ENCODE measurements at places on chromosomes 13 and 19.

DNA sequence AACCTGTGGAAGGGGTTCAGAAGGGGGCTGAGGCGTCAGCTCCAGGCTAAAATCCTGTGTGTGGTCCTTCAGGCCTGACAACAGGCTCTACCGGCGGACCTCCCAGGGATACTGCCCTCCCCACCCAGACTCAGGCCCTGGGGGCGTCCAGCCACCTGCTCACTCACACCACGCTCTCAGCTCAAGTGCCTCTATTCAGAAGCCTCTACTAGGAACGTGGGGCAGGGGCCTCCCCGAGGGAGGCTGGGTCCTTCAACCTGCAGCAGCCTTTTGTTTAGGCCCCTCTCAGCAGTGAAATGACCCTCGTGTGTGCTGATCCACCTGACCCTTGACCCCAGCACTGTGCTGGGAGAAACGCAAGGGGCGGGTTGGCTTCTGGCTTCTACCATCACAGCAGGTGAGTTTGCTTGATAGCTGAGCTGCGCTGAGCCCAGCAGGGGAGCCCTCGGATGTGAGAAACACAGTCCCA is 10.6 kb downstream of the PLPP2 start:
- DNase-seq, result no peak

- DNase-seq, result no peak
Observed at GRCh38 chr13:75194717-75195462, 287.1 kb downstream of the TBC1D4 start.

DNA sequence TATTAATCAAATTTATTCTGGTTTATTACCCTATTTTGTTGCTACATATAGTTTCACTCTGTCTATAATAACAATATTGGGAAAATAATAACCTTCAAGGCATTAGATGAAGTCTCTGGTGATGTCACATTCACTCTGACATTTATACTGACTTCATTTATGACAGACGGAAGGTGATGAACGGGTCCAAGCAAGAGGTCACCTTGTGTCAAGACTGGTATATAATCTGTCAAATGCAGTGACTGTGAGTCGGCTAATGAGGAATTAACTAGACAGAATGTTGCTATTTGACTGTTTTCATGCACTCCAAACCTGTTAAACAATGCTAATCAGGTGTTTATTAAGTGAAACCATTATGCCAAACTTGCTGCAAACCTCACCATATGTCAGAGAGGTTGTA is 800.5 kb upstream of the KLHL1 start:
- DNase-seq, result no peak

GRCh38 chr13:34352958-34353357 is 535.0 kb downstream of the RFC3 start:
- DNase-seq, result no peak

DNA sequence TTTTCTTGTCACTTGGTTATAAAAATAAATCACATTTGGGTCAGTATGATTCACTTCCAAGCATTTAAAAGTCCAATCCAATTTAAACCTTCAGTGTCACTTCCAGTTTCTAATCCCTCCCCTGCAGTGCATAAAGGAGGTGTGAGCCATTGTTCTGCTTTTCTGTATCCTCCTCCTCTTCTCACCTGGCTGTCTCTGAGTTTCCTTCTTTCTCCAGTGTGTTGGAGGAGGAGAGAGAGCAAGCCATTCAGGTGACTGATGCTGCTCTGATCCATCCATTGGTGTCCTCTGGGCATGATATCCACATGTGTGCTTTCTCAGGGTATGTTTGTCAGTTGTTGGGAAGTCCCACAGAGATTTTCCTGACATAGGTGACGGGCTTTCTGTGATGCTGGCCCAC is 1.2 kb downstream of the NUDT15 start:
- DNase-seq, result no peak

- DNase-seq, result no peak
Observed at GRCh38 chr13:39766464-39767158, 111.1 kb downstream of the COG6 start.

DNA sequence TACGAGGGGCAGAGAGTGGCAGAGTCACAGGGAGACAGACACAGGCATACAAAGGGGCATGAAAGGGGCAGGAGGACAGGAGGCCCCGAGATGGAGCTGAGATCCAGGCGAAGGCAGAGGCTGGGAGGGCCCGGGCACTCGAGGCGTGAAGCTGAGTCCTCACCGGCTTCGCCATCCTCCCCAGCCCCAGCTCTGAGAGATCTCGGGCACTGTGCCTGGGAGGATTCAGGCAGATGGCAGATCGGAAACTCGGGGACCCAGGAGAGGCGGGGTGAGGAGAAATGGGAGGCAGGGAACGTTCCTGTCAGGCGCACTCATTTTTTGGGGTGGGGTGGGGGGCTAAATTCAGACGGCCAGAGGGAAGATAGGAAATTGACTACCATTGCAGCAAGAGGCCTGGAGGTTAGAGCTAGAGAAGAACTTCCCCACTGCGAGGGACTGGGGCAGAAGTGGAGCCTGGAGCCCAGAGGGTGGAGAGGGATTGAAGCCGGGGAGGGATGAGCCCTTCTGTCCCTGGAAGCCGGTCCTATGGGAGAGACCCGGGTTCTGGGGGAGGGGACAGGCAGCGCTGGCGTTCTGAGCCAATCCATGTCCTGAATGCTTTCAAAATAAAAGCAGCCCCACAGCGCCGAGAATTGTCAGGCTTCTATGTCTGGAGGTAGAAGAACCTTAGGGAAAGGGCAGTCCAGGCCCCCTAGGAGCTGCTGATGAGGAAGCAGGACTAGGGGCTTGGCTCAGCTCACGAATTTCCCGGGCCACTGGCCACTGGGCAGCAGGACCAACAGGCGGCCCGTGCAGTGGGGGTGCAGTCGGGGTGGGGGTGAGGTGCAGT is 12.6 kb downstream of the LRRC4B start:
- DNase-seq, result no peak

DNA sequence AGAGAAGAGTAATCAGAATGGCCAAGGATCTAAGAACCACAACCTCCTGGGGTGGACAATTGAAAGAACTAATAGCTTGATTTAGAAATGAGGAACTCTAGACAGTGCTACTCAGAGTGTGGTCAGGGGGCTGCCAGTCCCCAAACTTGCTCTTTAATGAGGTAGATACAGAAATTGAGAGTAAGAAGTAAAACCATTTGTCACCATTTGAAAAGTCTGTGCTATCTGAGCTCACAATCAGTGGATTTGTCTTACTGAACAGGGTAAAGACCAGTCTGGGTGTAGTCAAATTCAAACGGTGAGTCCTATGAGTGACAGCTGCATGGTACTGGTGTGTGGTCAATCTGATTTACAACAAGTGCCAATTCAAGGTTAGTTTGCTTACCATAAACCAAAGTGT is 118.9 kb downstream of the KL start:
- DNase-seq, result no peak

DNA sequence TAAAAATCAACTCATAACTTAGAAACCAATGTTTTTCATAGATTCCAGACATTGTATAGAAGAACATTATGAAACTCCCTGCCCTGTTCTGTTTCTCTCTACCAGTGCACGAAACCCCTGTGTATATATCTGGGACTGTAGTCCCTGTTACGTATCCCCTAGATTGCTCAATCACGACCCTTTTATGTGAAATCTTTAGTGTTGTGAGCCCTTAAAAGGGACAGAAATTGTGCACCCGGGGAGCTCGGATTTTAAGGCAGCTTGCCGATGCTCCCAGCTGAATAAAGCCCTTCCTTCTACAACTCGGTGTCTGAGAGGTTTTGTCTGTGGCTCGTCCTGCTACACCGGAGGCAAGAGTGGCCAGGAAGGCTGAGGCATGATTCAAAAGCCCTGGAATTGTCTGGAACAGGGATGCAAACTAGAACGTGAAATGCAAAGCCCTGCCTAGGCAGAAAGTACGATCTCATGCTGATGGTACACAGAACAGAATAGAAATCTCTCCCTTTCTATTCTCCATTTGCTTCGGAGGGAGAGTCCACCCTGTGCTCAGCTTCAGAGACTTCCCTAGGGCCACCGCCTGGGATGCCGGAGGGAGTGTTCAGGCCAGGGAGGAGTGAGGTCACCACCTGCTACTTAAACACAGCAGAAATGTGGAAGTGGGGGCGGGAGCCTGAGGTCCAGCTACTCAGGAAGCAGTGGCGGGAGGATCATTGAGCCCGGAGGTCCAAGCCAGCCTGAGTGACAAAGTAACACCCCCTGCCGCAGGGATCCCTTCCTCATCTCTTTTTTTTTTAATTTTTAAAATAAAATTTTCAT is 758 bp upstream of the ZNF888 start:
- DNase-seq, result peak; percentile 41

GRCh38 chr13:71488201-71488600 is 378.8 kb downstream of the DACH1 start:
- DNase-seq, result no peak

DNA sequence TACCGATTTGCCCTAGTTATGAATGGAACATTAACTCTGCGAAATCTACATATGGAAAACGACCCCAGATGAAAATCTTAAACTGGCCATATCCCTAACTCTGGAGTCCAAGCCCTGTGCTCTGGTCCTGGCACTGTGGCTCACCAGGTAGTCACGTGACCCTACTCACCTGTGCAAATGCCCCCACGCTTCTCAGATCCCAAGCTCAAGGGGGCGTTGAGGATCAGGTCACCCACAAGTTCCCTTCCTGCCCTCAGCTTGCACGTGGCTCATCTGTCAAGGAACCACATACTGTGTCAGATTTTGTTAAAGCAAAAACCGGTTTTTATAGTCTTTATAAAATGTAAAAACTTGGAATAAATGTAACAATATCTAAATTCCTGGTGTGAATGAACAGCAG is 324.0 kb downstream of the SHISA2 start:
- no peak for DNase-seq

GRCh38 chr13:75329097-75329496 is 152.9 kb downstream of the TBC1D4 start:
- DNase-seq, result no peak

DNA sequence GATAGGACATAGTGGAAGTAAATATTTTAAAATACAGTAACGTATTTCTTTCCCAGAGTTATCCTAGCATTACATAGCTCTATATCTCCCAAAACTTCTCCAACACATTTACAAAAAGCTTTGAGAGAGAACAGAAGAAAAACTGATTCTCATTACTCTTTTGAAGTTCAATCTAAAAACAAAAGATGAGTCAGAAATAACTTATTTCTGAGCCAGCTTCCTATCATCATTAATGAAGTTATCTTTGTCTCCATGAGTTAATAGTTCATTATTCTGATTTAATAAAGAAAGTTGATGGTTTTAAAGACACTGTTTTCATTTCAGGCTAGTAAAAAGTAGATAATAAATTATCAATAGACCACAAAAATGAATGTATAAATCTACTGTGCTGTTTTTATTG is 446.7 kb upstream of the SPRY2 start:
- no peak for DNase-seq

- no peak for DNase-seq
Observed at GRCh38 chr19:55391702-55392615, 6.2 kb downstream of the RPL28 start.

All from GDM1 (cell line).